ENCODE measurements at places on chromosomes 2 and 18.

- DNase-seq: no peak
Measured at GRCh38 chr2:26585966-26586365, 55.2 kb downstream of the CIB4 start.

GRCh38 chr2:88845772-88846661 is 154.5 kb downstream of the RPIA start:
- DNase-seq: no peak

DNA sequence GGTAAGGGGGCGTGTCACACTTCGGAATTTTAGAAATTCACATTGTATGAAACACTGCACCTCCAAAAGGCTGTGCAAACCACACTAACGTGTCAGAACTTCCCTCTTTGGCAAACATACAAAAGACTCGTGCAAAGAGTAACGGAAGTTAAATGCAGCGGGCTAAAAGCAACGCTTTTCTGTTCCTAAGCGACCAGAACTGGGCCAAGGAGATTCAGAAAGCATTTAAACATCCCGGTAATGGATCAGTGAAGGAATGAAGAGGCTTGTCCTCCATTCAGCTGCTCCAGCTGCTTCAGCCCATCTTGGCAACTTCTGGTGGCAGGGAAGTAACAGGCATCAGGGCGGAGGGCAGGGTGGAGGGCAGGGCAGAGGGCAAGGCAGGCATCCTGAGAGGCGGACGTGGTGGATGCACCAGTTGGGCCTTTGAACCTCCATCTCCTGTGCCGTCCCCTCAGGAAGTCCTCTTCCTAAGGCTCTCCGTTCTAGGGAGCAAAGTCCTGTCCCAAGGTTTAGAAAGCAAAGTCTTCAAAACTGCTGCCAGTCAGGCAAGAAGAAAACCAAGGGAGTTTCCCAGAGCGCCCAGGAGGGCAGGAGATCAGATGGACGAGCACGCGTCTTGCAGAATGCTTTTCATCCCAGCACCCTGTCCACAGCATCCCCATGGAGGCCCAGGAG is 230.7 kb downstream of the ZNF516 start:
- no peak for DNase-seq

DNA sequence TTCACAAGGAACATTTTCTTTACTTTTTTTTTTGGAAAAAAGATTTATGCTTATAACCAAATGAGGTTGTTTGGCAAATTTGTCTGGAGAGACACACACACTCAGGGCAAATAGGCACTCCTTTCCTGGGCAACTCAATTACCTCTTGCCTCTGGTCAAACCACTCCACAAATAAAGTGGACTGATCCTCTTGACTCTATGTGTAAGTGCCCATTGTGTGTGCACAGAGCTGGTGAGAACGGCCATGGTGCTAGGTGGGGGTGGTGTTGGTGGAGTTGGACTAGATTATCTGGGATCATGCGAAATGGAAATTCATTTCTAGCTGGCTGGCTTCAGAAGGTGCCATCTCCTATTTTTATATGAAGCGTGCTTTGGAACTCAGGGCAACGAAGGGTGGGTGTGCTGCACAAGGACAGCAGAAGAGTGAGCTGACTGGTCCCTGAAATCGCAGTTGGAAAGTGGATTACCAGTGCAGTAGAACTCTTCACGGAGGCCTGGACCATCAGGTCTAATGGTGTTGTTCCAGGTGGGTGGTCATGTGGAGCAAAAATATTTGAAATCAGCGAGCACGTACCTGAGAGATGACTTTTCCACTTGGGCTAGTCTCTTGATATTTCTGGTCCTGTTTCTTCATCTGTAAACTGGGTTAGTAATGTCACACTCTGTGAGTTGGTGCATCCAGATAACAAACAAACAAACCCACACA is 149.9 kb downstream of the RPIA start:
- no peak for DNase-seq

GRCh38 chr2:162297925-162298552 is 20.4 kb downstream of the IFIH1 start:
- DNase-seq: no peak

- DNase-seq: no peak
Measured at GRCh38 chr18:65347446-65347845, 403.4 kb upstream of the CDH7 start.
